ENCODE measurements at places on chromosomes 3 and 15.
A peak's percentile ranks its signal among the peaks of the same experiment; 100 is the strongest.

- DNase-seq = peak; percentile 4
Measured at GRCh38 chr15:45521596-45522327, 793 bp downstream of the SLC30A4 start.

GRCh38 chr3:127065561-127066290 is 82.8 kb downstream of the PLXNA1 start:
- no peak for DNase-seq

- DNase-seq = no peak
Measured at GRCh38 chr3:112779558-112780480, 66.8 kb downstream of the CD200R1L start.

- DNase-seq = no peak
Measured at GRCh38 chr3:56677286-56677685, 5.8 kb downstream of the TASOR start.

DNA sequence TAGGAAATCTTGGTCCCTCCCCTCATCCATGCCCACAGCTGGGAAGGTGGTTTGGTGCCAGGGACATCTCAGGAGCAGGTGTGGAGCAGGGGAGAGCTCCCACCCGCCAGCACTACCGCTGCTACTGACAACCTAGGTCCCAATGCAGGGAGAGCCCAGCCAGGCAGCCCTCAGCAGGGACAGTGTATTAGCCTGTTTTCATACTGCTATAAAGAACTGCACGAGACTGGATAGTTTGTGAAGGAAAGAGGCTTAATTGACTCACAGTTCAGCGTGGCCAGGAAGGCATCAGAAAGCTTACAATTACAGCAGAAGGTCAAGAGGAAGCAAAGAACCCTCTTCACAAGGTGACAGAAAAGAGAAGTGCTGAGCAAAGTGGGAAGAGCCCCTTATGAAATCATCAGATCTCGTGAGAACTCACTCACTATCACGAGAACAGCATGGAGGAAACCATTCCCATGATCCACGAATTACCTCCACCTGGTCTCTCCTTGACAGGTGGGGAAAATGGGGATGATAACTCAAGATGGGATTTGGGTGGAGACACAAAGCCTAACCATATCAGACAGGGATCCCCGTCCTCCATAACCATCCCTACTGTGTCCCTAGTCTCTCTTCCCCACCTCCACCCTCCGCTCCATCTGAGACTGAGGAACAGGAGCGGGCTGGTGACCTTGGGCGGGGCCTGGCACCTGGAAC is 218.6 kb downstream of the TBC1D2B start:
- no peak for DNase-seq
